B cell (primary cell): ENCODE measurements at places on chromosomes 13 and 19. TPM values are rescaled to one million over a fixed set of nuclear protein-coding genes. Genes with fewer than 3 reads are reported as not detected.

DNA sequence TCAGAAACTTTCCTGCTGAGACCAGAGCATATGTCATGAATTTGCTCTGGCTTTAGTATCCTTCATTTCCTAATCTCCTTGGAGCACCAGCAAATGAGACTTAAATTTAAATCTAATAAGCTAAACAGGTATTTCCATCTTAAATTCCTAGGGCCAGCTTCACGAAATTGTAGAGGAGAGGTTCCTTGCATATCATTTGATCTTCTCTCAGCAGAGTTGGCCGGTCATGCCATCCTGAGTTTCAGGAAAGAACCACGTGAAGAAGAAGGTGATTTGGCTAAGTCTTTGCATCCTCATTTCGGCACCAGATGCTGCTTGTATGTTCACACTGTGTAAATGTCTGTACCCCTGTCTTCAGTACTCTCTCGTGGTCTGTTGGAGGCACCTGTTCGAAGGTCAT lies 370.4 kb upstream of the NBEA start:
- no peaks in the 10 kb centered on the region for H3K4me1 ChIP-seq
- H3K27me3 ChIP-seq: no peaks in the 10 kb centered on the region
- H3K4me3 ChIP-seq: no peak overlapping the region

DNA sequence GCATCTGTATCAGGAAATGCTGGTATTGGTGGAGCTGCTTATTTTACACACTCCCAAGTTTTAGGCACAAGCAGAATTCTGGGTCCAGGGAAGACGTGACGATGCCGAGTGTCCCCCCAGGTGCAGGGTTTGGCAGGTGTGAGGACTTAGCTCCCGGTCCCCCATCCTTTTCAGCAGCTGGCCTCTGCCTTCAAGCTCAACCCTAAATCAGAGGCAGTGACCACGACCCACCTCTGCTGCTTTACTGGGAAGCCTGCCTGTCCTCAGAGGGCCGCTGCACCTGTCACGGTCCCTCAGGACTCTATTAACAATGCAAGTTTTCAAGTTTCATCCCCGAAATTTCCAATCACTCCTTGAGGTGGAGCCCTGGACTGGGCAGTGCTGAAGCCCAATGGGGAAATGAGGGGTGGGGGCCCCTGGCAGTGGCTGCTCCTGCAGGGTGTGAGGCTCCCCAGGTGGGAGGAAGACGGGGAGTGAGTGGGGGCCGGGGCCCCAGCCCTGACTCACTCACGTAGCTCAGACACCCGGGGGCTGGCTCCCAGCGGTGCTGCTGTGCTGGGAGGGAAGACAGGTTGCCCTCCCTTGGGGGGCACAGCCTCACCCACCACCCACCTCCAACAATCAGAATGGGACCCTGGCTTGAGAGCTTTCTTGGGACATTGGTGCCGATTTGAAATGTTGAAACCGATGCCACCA lies 92.6 kb upstream of the MCF2L start:
- peaks cover 21% of the 10 kb centered on the region for H3K4me1 ChIP-seq
- H3K27ac ChIP-seq: no peak overlapping the region
- no peak overlapping the region for H3K4me3 ChIP-seq
- no peaks in the 10 kb centered on the region for H3K27me3 ChIP-seq

- no peak overlapping the region for H3K4me3 ChIP-seq
- peaks cover 5% of the 10 kb centered on the region for H3K4me1 ChIP-seq
- no peaks in the 10 kb centered on the region for H3K27me3 ChIP-seq
- peak; percentile 54 for DNase-seq
- no peaks in the 10 kb centered on the region for H3K36me3 ChIP-seq
These were observed 104.5 kb downstream of the URI1 start for GRCh38 chr19:30046522-30046921.

DNA sequence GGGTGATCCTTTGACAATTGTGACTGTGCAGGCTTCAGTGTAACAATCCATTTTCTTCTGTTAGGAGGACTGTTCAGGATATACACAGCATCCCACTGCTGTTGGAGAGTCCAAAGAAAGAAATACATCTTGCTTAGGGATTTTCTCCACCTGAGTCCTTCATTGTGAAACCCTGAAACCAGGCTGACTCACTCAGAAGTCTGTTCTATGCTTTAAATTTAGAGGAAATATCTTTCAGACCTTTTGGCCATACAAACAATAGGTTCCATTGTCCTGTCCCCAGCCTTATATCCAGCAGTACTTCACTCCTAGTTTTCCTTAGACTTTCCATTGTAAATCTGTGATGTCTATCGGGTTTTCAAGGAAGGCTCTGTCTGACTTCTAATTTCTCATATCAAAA lies 379.1 kb downstream of the SUCLA2 start:
- H3K27me3 ChIP-seq: no peaks in the 10 kb centered on the region
- no peak for DNase-seq
- no peaks in the 10 kb centered on the region for H3K4me1 ChIP-seq
- no peak overlapping the region for H3K4me3 ChIP-seq

- no peak overlapping the region for H3K4me3 ChIP-seq
- peaks cover 54% of the 10 kb centered on the region for H3K4me1 ChIP-seq
- peak; percentile 42 for DNase-seq
- H3K36me3 ChIP-seq: peaks cover 1% of the 10 kb centered on the region
These were observed 2.6 kb downstream of the VAV1 start for GRCh38 chr19:6774821-6775707.

GRCh38 chr19:2619076-2619475 lies 83.4 kb downstream of the GNG7 start:
- H3K27me3 ChIP-seq: no peaks in the 10 kb centered on the region
- DNase-seq: peak; percentile 28
- H3K4me1 ChIP-seq: peaks cover 82% of the 10 kb centered on the region
- no peaks in the 10 kb centered on the region for H3K36me3 ChIP-seq

GRCh38 chr19:44050740-44051649 lies 841 bp upstream of the ZNF223 start:
- H3K27ac ChIP-seq: no peak overlapping the region
- H3K36me3 ChIP-seq: no peaks in the 10 kb centered on the region
- H3K27me3 ChIP-seq: no peaks in the 10 kb centered on the region
- peak; percentile 36 for DNase-seq
- H3K4me1 ChIP-seq: peaks cover 22% of the 10 kb centered on the region
- H3K4me3 ChIP-seq: peak overlapping the region; percentile 62

DNA sequence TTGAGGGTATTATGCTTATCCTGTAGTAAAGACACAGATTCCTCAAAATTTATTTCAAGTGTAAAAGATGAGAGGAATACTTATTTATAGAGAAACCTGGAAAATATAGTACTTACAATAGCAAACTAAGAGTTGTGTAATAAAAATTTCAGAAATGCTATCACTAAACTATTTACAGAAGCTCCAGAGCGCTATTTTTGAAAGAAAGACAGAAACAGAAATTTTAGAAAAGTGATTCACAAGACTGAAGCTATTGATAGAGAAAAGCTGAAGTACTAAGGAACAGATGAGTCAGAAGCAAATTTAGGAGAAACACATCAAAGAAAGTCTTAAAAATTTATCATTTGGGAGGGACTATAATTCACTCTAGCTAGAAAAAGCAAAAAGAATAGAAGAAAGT lies 1174.2 kb downstream of the DIAPH3 start:
- no peaks in the 10 kb centered on the region for H3K4me1 ChIP-seq
- no peak overlapping the region for H3K4me3 ChIP-seq
- H3K27me3 ChIP-seq: no peaks in the 10 kb centered on the region

- H3K36me3 ChIP-seq: no peaks in the 10 kb centered on the region
- H3K27me3 ChIP-seq: peaks cover 7% of the 10 kb centered on the region
- no peaks in the 10 kb centered on the region for H3K4me1 ChIP-seq
- DNase-seq: no peak
- H3K27ac ChIP-seq: no peak overlapping the region
These were observed 46.3 kb downstream of the SOX21 start for GRCh38 chr13:94666065-94666464.

DNA sequence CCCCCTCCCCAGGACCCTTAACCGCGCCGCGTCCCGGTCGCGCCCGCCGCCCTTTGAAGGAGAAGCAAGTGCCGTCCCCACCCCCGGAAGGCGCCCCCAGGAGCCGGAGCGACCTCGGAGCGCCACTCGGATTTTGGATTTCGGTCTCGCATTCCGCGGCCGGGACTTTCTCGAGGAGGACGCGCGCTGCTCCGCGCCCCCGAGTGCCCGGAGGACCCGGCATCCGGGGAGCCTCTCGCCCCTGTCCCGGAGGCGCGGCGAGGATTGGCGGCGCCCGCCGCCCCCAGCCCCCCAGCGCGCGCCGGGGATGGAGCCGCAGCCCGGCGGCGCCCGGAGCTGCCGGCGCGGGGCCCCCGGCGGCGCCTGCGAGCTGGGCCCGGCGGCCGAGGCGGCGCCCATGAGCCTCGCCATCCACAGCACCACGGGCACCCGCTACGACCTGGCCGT lies 1.6 kb downstream of the MIDN start:
- peaks cover 56% of the 10 kb centered on the region for H3K4me1 ChIP-seq
- H3K27me3 ChIP-seq: no peaks in the 10 kb centered on the region
- H3K4me3 ChIP-seq: peak overlapping the region; percentile 90

DNA sequence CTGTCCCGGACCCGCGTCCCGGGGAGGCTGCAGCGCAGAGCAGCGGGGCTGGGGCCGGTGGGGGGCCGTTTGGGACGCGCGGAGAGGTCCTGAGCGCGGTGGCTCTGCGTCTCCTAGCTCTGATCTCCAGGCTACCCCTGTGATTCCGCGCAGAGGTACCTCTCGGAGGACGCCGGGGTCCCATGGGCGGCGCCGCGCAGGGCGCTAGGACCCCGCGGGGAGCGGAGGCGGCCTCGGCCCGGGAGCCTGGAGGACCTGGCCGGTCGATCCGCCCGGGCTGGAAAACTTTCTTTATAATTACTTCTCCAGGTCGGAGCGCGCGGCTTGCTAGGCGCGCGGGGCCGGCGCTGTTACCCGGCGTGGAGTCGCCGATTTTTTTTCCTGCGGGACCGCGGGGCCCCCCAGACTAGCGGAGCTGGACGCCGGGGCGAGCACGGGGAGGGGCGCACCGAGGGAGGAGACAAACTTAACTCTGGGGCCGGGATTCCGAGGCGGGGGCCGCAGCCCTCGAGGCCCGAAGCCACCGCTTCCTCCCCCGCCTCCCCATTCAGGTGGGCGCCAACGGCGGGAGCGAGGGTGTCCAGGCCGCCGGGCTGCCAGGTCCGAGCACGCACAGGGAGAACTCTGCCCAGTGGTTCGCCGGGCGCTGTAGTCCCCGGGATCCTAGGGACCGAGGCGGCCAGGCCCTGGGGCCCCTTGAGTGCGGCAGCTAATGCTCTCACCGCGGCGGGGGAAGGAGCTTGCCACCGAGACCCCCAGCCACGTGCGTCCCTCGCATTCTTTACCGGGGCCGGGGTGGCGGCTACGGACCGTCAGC lies 848 bp upstream of the CEBPA start:
- H3K27me3 ChIP-seq: no peaks in the 10 kb centered on the region
- peaks cover 21% of the 10 kb centered on the region for H3K4me1 ChIP-seq
- peak; percentile 49 for DNase-seq
- no peak overlapping the region for H3K27ac ChIP-seq

DNA sequence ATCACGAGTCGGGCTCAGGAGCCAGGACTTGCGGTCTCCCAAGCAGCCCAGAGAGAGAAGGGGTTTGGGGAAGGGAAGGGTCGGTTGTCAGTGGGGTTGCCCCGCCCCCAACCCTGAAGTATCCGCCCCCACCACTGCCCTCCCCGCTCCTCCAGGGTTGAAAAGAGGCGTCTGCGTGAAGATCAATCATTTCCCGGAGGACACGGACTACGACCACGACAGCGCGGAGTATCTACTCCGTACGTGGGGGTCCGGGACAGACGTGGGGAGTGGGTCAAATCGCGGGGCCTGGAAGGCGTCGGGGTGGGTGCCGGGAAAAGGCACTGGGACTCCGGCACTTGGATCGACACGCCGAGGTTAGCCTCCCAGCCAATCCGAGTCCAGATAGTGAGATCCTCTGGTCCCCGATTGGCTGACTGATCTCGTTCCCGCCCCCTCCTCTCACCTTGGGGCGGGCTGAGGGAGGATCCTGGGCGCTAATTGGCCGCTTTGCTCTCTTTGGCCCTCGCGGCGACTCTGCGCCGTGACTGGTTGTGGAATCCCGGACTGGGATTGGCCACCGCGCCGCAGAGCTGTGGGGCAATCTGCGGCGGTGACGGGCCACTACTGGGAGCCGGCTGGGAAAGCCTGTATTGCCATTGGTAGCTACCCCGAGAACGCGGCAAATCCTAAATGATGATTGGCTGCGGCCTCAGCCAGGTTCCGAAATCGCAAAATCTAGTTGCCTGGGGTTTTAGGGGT lies 13.3 kb upstream of the CACNG6 start:
- H3K27me3 ChIP-seq: peaks cover 15% of the 10 kb centered on the region
- H3K4me3 ChIP-seq: peak overlapping the region; percentile 67
- no peak for DNase-seq

DNA sequence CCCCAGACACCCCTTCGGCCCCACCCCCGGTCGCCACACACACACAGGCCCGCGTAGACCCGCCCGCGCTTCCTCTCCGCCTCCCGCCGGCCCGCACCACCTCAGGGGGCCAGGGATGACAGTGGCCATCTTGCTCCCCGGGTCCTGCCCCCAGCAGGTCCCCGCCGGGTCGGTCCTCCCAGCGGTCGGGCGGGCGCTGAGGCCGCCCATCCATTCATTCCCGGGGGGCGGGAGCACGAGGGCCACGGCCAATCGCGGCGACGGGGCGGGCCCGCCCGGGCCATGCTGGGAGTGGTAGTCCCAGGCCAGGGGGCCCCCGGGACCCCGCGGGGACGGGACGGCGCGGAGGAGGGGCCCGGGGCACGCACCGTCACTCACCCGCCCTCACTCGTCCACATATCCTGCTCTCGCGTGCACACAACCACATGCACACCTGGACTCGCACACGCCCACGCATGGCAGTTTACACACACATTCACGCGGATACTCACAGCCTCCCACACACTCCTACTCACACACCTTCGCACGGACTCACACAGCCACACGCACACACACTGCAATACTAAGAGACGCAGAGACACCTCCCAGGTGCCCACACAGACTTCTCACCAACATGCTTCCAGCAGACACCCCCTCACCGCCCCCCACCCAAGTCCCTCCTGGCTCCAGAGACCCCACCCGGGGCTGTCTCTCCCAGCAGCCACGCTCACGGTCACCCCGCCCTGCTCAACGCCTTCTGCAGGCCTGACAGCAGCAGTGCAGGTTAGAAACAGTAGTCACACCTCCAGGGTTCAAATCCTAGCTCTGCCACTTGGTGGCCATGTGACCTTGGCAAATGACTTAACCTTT lies at the start of gene DPF1:
Gene DPF1, minus strand, starts transcription at position 209 of the 849 bp plus-strand sequence. Its CDS starts 80 bp downstream, at position 129.
- peaks cover 31% of the 10 kb centered on the region for H3K27me3 ChIP-seq
- peaks cover 48% of the 10 kb centered on the region for H3K4me1 ChIP-seq
- peak within 1 kb of the TSS; percentile 41 for H3K4me3 ChIP-seq
- H3K36me3 ChIP-seq: no peaks in the 10 kb centered on the region
- no peak within 1 kb of the TSS for H3K27ac ChIP-seq

DNA sequence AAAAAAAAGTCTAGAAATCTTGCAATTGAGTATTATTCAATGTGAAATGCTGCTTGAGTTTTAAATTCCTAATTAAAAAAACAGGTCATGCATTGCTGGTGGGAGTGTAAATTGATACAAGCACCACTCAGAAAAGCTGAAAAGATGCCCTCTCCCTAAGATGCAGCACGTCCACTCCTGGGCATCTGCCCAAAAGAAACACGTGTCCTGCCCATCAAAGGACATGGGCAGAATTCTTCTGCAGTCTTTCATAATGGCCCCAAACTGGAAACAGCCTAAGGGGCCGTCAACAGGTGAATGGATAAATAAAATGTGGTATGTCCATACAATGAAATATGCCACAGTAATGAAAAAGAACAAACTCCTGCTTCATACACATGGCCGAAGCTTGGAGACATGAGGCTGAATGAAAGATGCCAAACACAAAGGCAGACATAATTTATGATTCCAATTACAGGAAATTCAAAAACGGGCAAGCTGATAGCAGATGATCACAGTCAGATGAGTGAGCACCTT lies 7.8 kb downstream of the POU2F2 start:
- H3K27ac ChIP-seq: peak overlapping the region; percentile 96
- no peak for DNase-seq
- H3K36me3 ChIP-seq: peaks cover 59% of the 10 kb centered on the region

ZNF416 gene
- 13.0 and 13.9 TPM in 2 replicates for total RNA-seq

SPINT2 gene
- total RNA-seq: 70.0 and 78.5 TPM in 2 replicates

C13orf42 gene
- total RNA-seq: not detected in 2 replicates
